Posterior cingulate gyrus (tissue), 11 donors: ENCODE measurements at places on chromosomes 12 and 14.

DNA sequence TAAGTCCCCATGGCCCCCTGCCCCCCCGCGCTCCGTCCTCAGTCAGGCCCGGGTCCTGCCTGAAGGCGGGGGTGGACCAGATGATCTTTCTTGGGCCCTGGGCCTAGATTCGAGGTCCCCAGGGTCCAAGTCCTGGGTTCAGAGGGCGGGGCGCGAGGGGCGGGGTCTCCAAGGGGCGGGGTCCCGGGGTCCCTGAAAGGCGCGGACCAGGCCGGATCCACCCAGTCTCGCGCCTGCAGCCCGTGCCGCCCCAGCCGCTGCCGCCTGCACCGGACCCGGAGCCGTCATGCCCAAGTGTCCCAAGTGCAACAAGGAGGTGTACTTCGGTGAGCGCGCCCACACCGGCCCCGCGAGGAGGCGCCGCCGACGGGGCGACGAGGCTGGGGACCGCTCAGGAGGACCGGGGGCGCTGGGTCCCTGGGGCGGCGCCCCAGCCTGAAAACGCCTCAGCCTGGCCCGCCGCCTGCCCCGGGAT is 325 bp downstream of the CRIP1 start:
- no peak for DNase-seq

GRCh38 chr14:31387091-31387490 is 33.3 kb downstream of the HEATR5A start:
- DNase-seq = no peak

- DNase-seq = no peak
These were observed 357.8 kb downstream of the DUSP6 start for GRCh38 chr12:88994537-88994936.

- no peak for DNase-seq
These were observed 25.9 kb downstream of the ABHD12B start for GRCh38 chr14:50897658-50898175.

DNA sequence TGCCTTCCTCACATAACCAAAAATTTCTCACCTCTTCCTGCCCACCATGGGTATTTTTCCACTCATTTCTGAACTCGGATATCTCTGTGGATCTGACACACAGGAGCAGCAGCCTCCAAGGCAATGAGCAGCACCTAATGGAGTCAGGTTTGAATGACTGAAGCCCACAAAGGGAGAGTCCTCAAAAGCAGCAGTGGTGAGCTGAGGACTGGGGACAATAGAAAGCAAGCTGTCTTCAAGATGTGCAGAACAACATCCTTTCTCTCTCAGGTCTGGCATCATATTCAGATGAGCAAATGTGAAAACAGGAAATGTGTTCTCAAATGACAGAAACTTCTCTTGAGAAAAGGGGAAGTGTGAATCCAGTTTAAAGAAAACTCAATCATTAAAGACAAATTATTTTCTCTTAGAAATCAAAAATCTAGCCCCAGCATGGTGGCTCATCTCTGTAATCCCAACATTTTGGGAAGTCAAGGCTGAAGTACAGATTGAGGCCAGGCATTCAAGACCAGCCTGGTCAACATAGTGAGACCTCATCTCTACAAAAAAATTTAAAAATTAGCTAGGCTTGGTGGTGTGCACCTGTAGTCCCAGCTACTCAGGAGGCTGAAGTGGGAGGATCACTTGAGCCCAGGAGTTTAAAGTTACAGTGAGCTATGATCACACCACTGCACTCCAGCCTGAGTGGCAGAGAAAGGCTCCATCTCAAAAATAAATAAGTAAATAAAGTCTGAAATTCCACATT is 54.2 kb downstream of the C12orf42 start:
- no peak for DNase-seq

- no peak for DNase-seq
These were observed 15.1 kb downstream of the ZDHHC22 start for GRCh38 chr14:77126461-77126990.

- DNase-seq = no peak
These were observed 31.2 kb downstream of the RHOF start for GRCh38 chr12:121762269-121762668.

DNA sequence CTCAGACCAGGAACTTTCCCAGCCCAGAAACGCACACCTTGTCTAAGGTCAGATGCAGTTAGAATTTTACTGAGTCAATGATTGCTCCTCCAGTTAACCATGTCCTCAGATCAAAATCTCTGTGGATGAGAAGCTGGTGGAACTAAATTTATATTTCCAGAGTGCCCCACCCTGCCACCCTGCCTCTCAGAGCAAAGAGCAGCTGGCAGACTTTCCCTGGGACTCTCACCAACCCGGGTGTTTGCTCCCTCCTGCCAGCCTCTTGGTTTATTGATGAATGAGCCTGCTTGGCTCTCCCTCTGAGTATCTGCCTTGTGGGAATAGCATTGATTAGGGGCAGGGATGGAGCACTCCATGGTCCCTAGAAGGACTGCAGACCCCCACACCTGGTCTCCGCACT is 5.9 kb upstream of the KRT1 start:
- no peak for DNase-seq

DNA sequence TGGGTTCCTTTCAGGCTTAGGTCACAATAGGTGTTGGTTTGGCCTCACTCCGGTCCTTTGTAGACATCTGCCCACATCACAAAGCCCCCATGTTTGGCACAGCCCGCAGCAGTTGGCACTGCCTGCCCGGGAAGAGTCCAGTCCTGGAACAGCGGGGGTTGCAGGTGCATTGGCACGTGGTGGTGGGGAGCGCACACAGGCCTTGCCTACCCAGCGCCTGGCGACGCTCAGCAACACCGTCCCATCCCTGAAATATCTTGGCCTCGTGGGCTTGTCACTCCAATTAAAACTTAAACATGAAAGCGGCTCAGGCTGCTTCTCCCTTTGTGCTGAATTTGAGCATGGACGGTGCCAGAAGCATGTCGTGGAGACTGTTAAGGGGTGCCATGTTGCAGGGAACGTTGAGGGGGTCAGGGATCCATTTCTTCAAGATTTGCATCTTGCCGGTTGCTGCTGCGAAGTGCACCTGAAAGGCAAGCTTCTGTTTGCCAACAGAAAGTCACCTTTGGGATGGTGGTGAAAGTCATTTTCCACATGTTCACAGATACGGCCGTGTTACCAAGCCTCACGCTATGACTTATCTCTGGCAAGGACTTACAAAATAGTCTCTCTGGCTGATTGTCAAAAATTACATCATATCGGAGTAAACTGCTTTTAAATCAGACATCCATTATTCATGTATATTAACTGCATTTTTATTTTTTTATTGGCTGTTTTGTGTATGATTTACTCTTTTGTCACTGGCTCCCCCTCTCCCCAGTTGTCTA is 91.5 kb downstream of the FBXW8 start:
- no peak for DNase-seq

DNA sequence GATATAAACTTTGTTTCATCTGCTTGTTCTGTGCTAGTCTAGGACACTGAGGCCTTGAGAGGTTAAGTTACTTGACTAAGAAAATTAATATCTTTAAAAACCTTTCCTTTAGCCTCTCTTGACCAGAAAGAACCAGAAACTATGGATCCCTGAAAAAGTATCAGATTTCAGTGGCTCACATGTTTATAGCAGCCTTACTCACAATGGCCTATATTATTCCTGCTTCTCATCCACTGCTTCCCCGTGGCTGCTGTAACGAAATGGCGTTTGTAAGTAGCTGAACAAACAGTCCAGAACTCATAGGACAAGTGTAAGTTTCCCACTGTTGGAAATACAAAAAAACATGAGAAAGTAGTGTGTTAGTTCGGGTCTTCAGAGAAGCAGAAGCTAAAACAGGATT is 3.2 kb upstream of the PYGL start:
- no peak for DNase-seq

DNA sequence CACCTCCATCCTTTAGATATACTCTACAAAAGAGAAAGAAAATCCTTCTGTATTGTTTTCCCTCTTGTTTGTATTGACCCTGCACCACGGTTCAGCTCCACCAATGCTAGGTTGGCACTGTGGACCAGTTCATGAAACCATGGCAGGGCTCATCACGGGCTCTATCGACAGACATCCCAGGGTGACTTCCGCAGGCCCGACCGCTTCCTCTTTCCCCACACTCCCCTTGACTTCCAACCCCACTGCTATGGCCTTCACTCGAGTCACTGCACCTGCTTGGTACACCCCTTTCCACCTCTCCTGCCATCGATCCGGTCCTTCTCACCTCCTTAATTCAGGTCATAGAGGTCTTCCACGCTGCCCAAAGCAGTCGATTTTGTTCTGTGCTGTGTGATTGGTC is 21.2 kb upstream of the AKAP5 start:
- DNase-seq = no peak

- no peak for DNase-seq
These were observed 32.0 kb downstream of the LRIG3 start for GRCh38 chr12:58888131-58888783.

- DNase-seq = no peak
These were observed 158.9 kb downstream of the SLC15A5 start for GRCh38 chr12:16118586-16118985.

DNA sequence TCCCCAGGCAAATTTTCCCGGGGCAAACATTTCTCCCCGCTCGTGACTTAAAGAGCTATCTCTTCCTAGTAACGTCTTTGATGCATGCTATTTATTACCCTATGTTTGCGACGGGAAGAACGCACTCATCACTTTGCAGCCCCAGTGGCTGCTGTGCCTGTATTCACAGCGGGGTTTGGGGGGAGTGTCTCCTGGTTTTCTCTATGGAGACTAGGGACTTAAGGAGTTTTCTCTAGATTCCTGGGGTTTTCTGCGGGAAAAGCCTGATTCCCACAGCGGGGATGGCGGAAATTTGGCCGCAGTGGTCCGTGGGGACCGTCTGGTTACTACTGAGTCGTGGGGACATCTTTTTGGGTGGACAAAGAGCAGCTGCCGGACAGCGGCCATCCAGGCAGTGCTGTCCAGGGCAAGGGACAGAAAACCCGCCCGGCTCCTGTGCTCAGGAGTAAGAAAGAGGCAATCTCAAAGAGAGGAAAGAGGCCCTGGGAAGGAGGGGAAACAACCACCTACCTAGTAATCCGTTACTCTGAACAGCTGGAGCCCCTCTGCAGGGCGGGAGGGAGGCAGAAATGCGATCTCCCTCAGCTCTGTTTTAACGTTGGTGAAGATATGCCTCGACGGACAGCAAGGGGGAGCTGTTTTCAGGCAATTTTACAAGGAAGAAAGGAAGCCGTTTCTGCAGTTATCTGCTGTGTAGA is 771 bp upstream of the AVPR1A start:
- DNase-seq = peak; percentile 26

DNA sequence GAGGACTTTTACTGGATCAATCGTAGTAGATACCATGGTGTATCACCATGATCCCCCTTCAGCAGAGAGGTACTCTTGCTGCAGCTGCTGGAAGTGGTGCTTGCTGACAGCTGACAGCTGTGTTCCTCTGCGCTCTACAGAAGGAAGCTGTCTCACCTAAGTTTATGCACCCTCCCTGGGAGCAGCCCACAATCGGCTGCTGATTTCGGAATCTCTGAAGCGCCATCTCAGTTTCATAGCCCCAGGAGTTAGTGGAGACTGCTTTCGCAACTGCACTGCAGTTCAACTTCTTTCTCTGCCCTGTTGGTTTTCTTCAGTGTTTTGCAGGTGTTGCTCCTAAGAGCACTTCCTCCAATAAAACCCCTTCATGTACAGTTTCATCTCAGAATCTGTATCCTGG is 237.9 kb downstream of the PAWR start:
- no peak for DNase-seq

GRCh38 chr12:116318576-116319232 is 41.2 kb upstream of the MED13L start:
- DNase-seq = no peak

DNA sequence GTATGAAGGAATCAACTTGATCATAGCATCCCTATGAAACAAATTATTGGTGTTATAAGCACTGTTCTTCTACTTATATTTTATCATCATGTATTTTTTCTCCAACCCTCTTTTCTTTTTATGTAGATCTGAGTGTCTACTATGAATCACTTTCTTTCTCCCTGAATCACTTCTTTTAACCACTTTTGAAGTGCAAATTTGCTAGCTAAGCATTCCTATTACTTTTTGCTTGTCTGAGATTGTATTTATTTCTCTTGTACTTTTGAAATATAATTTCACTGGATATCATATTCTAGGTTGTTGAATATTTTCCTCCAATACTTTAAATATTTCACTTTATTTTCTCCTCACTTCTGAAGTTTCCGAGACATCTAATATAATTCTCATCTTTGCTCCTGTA is 1282.3 kb upstream of the FLRT2 start:
- DNase-seq = no peak

DNA sequence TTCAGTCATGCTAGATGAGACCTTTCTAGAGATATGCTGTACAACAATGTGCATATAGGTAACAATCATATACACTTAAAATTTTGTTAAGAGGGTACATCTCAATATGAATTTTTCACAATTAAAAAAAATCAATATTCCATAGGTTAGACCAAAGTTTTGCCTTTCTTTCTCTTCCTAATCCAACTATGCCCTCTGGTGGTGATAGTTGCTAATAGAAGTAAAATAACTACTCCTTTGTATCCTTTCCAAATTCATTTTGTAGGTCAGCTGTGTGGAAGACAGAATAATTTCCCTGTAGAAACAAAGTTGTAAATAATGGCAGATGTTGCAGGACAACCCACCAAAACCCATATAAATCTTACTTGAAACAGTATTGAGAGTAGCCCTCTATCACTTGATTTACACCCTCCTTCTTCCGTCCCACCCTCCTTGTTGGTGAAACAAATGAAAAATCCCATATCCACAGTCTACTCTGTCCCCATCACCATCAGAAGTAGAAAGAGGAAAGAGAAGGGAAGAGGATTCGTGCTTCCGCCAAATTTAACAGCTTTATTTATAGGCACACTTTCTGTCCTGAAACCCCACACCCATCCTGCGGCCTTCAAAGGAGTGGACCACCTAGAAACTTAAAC is 34.2 kb upstream of the KICS2 start:
- DNase-seq = no peak

GRCh38 chr14:42023452-42023851 is 416.8 kb downstream of the LRFN5 start:
- no peak for DNase-seq

DNA sequence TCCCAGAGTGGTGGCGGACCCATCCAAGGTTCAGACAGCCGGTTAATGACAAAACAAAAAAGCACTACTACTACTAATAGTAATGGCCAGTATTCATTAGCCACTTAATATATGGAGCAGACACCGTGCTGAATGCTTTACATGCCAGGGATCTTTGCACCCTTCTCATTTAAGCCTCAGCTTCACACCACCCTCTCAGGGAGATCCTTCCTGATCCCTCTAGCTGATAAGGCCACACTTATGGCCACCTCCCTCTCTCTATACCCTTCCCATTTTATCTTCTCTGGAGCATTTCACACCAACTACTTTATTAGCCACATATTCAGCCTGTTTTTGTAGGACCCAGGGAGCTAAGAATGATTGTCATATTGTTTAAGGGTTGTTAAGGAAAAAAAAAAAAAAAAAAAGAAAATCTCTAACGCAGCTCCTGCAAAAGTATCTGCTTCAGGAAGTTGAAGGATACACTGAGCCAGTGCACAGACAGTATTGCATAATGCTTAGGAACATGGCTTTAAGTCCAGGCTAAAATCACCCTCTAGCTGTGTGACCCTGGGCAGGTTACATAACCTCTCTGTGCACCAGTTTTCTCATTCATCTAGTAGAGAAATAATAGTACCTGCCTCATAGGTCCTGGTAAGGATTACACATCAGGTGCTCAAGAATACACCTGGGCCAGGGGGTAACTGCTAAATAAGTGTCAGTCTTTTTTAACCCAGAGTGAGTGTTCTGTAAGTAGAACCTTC is 29.4 kb downstream of the NUAK1 start:
- no peak for DNase-seq
